Caudate nucleus (tissue), 63 donors: ENCODE measurements at places on chromosomes 11 and 22.

DNA sequence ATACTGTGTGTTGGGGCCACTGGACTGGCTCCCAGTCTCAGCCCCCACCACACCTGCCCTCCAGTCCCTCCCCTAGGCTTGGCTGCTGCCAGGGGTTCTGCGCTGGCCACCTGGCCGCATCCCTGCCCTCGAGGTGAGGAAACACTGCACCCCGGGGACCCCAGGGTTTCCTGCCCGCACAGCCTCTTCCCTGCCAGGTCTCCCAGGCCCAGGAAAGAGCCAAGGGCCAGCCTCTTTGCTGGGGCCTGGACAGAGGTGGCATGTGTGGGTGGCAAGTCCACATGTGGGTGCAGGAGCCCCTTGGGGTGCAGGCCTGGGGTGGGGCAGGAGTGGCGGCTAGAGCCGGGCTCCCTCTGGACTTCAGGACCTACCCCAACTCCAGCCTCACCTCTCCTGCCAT lies 2.5 kb downstream of the EPS8L2 start:
- DNase-seq: no peak

GRCh38 chr11:57197762-57198161 lies 16.0 kb downstream of the LRRC55 start:
- DNase-seq: no peak

DNA sequence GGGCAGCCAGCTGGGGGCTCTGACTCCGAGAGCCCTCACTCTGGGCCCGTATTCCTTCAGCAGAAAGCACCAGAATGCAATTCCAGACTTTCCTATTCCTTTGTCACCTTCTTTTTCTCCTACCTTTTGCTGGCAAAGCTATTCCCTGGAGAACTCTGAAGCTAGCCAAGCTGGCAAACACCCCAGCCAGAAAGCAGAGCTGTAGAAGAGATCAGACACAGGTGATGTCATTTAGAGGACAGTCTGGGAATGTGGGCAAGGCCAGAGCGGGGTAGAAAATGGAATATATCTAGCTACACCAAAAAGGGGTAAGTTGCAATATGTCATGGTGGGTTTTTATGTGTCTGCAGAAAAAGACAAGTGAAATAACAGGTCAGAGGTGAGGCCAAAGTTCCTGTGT lies 205.1 kb downstream of the NXPE2 start:
- DNase-seq: no peak

DNA sequence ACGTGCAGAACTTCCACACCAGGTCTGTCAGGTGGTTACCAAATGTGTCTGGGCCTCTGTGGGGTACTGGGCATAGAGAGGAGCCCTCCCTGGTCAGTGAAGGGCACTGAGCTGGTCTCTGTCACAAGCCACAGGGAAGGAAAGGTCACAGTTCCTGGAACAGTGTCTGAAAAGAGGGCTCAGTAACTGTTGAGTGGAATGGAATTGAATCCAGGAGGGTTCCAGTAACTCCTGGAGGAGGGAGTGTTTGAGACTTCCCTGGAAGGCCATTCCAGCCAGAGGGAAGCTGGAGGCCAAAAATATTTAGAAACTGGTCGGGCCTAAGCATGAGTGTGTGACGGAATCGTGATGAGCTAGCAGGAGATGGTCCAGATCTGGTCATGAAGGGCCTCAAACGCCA lies 7.9 kb downstream of the ACTN3 start:
- DNase-seq: no peak

- DNase-seq: no peak
Measured at GRCh38 chr11:120226242-120226641, 13.7 kb upstream of the POU2F3 start.

- peak; percentile 28 for DNase-seq
Measured at GRCh38 chr11:57458410-57459163, 1.7 kb upstream of the RTN4RL2 start.

- no peak for DNase-seq
Measured at GRCh38 chr11:3838504-3838903, 2.3 kb downstream of the RHOG start.

DNA sequence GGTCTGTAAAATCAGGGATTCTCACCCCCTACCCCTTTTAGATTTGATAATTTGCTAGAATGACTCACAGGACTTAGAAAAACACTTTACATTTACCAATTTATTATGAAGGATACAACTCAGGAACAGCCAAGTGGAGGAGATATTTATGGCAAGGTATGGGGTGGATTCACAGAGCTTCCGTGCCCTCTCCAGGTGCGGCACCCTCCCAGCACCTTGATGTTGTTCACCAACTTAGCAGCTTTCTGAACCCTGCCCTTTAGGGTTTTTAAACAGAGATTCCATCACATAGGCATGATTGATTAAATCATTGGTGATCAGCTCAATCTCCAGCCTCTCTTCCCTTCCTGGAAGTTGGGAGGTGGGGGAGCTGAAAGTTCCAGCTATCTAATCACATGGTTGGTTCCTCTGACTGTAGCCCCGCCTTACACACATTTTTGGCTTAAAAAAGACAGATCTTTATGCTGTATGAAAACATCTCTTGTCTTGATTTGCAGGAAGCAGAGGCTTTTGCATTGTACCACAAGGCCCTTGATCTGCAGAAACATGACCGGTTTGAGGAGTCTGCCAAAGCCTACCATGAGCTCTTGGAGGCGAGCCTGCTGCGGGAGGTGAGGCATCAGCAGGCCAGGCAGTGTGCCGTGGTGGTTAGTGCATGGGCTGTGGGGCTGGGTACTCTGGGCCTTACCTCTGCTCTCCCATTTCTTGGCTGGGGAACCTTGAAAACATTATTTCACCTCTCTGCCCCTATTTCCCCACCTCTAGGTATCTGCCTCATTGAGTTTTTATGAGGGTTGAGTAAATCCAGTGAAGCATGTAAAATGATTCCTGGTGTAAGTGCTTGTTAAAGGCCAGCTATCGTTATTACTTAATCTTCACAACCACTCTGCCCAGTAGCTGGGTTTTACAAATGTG lies 27.0 kb downstream of the CABIN1 start:
- no peak for DNase-seq

DNA sequence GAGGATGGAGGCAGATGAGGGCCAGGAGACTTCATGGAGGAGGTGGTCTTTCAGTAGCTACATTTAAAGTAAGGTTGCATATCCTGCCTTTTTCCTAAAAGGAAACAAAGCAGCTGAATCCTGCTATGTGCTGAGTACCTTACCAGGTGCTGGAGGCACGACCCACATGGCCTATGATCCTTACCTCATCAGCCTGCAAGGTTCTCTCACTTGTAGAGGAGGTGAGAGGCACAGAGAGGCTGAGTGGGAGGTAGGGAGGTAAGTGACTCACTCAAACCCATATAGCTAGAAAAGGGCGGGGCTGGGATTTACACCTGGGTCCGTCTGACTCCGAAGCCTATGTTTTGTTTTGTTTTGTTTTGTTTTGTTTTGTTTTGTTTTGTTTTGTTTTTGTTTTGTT lies 75.8 kb downstream of the BUD13 start:
- no peak for DNase-seq

DNA sequence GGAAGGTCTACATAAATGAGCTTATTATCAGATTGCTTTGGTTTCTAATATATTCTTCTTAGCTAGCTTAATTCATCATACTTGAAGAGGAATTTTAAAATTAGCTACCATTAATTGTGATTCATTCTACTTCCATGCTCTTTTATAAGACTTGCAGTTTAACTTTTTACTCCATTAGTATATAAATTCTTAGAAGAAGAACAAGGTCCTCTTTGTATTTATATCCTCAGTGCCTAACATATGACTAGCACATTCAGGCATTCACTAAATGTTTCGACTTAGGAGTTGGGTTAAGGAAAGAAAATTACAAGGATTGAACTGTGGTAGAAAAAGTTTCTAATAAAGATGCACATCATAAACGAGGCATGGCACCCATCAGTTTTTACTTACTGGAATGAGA lies 1135.5 kb downstream of the JRKL start:
- DNase-seq: no peak

- no peak for DNase-seq
Measured at GRCh38 chr11:119793335-119793984, 64.5 kb upstream of the NECTIN1 start.

DNA sequence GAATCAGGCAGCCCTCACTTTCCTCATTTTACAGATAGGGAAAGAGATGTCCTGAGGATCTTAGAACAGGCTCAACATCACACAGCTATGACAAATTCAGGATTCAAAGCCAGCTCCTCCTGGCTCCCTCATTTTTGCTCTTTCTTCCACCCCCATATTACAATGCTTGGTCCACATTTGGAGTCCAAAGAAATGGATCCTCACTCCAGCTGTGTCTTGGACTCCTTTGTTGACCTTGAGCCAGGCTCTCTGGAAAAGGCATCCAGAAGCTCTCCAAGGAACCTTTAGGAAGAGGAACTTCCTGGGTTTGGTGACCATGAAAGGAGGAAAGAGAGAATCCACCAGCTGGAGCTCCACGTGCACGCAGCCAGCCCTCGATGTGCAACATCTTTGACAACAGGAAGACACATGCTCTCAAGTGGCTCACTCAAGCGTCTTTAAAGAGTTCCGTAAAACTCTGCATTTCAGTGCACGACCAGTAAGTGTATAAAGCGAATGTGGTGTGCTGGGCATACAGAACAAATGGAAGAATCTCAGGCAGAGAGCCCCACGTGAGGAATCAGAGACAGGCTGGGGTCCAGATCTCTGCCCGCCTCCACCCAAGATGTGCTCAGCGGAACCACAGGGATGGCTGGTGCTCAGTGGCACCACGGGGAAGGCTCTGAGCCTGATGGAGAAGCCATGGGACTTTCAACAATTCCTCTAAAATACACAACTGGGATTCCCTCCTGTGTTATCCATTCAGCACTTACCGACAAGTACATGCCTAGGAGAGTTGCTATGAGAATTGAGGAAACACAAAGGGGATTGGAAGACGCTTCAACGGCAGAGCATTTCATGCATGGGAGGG lies 48.4 kb downstream of the ISX start:
- no peak for DNase-seq

DNA sequence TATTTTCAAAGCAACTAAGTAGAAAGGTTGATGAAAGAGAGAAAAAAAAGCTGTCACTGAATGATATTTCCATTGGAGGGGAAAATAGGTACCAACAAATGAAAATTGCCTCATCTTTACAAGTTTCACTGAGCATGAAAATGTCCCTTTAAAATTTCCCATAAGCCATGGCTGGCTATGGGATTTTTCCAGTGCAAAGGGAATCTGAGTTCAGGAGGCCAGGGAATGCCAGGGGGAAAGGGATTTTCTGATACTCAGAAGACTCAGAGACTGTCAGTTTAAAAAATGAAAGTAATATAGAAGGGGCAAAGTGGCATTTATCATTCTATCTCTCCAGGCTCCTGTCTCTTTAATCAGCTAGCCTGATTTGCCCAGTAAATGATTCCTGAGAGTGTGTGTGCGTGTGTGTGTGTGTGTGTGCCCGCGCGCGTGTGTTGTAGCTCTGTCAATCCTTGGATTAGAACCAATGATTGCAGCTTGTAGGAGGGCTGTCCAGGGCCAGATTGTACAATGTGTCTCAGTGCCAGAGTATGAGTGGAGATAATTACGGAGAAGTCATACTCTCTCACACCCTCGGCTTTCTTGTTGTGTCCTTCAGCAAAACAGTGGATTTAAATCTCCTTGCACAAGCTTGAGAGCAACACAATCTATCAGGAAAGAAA lies at the start of gene NTM:
Gene NTM, plus strand, starts transcription at position 526 of the 662 bp plus-strand sequence.
- peak; percentile 63 for DNase-seq

GRCh38 chr22:25208328-25208727 lies 8.7 kb downstream of the CRYBB3 start:
- DNase-seq: no peak

DNA sequence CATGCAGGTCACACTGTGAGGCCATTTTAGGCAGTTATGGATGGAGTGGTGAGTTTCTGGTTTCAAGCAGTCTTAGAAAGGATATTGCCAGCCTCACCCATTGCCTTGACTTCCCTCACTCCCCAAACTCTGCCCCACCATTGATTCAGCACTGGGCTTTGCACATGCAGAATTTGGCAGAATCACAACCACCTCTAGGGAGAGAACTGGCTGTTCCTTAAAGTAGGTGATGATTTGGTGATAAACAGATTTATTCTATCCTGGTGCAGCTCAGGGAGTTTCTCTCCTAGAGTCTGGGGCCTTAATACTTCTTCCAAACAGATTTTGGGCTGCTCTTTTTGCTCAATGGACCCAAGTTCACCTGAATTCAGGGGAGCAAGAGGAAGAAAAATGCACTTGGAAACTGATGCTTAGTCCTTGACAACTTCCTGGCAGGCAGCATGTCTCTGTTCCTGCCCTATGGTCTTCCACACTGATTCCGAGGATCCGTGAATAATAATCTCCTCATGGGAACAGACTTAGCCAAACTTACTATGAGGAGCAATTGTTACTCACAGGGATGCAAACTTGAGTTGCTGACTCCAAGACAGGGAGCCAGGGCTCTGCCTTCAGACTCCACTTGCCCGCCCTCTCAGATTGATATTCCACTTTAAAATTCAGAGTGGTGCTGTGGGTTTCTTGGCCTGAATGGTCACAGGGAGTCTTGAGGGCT lies 129.7 kb upstream of the PARVA start:
- DNase-seq: no peak

- no peak for DNase-seq
Measured at GRCh38 chr11:106304274-106304673, 226.8 kb downstream of the AASDHPPT start.

DNA sequence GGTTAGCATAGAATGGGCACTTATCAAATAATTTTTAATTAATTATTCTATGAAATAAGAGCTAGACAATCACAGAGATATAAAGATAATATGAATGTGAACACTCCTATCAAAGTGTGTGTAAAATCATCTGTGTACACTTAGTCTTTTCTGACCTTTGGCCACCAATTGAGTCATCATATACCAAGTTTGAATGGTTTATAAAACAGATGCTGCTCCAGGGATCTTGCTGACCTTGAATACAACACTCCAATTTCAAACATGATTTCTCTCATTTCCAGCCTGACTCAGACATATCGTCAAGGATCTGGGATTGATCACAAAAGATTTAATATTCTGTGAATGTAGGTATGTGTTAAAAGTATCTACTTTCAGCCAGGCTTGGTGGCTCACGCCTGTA lies 2.9 kb upstream of the OR51V1 start:
- DNase-seq: no peak

DNA sequence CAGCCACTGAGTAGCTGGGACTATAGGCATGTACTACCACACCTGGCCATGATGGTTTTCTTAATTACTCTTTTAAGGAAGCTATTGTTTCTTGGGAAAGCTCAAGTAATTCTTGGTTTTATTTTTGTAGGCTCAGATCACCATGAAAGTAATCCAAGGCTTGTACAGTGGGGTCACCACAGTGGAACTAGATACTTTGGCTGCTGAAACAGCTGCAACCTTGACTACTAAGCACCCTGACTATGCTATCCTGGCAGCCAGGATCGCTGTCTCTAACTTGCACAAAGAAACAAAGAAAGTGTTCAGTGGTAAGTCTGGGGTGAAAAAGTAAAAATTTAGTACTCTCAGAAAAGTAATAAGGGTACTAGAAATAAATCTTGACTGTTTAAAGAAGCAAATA lies 11.3 kb downstream of the RRM1 start:
- no peak for DNase-seq
